MV-4-11 (cell line): ENCODE measurements at places on chromosomes 12 and 14.
A peak's percentile ranks its signal among the peaks of the same experiment; 100 is the strongest.

DNA sequence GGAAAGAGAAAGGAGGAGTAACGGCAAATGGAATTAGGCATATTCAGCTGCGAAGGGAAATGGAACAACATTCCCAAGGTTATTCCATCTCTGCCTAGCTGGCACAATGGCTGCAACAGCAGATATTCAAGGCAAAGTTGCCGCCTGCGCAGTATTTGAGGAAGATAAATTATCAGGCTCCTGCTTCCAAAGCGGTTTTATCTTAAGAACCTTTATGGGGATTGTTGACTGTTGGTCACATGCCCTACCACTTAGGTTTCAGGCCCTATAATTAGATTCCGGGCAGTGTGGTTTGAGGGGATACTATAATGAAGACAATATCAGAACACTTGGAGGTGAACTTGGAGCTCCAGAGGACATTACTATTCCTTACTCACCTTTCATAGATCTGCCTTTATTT is 99.7 kb downstream of the FGD4 start:
- no peak for DNase-seq

DNA sequence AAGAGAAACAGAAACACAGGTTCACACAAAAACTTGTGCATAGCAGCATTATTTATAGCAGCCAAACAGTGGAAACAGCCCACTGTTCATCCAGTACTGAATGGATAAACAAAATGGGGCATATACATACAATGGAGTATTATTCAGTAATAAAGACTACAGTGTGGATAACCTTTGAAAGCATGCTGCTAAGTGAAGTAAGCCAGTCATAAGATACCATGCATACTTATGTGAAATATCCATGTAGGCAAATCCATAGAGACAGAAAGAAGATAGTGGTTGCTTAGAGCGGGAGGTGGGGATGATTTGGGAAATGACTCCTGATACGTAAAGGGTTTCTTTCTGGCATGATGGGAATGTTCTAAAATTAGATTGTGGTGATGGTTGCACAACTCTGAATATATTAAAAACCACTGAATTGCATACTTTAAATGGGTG is 99.4 kb downstream of the CRADD start:
- no peak for DNase-seq

GRCh38 chr12:5520831-5521230 is 88.9 kb downstream of the NTF3 start:
- DNase-seq = no peak

DNA sequence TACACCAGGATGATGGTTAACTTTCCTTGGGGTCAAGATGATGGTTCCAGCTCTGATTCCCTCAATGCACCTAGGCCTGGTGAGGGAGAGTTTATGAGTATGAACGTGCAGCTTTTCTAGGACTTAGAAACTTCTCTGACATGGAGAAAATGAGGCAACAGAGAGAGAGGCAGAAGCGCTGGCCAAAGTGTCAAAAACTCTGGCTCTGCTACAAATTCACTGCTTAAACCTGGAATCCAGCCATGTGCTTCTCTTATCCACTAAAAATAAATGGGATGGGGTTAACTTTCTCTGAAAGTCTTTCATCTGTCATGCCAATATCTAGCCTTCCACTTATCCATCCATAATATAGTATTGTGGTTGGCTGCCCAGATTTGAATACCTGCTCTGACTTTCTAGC is 568.7 kb downstream of the MED13L start:
- no peak for DNase-seq

GRCh38 chr14:78170203-78170602 is at the start of gene NRXN3:
NRXN3 (plus strand) TSS chr14:78170373; CDS start chr14:78243094, 72,721 bp downstream.
- DNase-seq = no peak

- DNase-seq = no peak
Measured at GRCh38 chr12:16880864-16881285, 274.9 kb upstream of the LMO3 start.

DNA sequence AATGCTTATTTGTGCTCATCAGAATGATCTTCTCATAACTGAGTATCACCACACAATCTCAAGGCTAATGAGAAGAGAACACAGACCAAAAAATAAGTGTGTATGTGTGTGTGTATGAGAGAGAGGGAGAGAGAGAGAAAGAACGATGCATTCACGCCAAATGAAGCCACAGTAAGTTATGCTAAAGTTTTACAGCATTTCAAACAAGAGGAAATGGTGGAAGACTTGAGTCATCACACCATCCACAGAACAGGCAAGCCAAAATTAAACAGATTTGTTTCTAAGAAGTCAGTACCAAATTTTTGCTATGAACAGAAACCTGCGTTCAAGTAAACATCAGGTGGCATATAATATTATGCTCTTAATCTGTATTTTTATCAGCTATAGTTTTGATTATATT is 141.2 kb downstream of the MED13L start:
- DNase-seq = peak; percentile 53

DNA sequence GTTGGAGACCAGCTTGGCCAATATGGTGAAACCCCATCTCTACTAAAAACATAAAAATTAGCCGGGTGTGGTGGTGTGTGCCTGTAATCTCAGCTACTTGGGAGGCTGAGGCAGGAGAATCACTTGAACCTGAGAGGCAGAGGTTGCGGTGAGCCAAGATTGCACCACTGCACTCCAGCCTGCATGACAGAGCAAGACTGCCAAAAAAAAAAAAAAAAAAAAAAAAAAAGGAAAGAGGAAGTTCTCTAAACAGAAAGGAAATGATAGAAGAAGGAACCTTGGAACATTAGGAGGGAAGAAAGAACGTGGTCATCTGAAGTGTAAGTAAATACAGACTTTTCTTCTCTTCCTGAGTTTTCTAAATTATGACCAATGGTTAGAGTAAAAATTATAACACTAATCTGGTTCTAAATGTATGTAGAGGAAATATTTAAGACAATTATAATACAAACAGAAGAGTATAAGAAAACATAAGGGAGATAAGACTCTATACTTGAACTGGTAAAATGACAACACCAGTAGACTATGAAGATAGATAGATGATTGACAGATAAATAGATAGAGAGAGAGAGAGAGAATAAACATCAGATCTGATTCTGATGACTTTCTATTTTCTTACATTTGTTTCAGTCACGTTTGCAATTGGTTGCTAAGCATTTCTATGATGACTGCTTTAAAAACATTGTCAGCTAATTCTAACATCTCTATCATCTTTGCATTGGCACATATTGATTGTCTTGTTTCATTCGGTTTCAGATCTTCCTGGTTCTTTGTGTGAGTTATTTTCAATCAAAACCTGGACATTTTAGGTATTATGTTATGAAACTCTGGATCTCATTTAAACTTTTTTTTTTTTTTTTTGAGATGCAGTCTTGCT is 12.9 kb upstream of the CORO1C start:
- peak; percentile 79 for DNase-seq

DNA sequence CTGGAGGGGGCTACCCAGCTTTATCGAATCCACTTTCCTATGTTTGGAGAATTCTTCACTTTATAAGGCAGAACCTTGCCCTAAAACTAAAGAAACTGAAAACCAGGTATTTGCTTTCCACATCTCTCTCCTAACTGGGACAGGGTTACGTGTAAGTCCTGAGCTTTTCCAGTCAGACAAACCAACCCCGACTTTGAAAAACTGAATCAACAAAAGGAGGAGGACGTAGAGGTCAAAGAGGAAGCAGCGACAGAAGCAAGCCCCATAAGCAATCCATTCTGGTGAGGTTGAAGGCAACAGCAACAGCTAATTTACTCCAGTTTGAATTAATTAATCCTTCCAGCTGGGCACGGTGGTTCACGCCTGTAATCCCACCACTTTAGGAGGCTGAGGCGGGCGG is 47.2 kb downstream of the LRP6 start:
- DNase-seq = no peak

DNA sequence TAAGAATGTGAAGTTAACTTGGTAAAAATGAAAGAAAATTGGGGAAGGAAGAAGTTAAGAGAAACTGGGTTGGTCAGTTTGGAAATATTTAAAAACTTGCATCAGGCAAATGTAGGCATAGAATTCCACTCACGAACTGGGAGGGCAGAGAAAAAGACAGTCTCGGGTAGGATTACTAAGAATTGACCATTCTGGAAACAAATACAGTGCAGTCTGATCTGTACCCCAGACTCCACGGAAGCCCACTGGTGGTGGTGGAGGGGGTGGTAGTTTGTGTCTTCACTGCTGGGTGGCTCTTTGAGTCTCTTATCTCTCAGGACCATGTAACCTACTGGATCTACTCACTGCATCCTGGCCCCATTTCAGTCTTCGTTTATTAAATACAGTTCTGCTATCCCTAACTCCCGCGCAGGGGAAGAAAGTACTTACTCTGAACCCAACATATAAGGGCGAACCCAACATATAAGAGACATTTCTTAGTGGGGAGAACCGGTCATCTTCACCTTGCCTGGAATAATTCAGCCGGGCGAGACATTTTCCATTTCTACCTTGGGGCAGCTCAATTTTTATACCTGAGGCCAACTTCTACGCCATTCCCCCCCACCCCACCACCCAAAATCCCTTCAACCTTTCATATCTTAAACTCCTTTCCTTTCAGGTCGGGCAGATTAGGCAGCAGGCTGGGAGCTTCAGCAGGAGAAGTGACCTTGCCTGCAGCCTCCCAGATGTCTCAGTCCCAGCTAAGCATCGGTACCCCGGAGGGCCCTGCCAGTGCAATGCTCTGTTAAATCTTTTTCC is 1.7 kb downstream of the SLC2A3 start:
- DNase-seq = peak; percentile 24
